ENCODE measurements at places on chromosomes 16 and 17. TPM values are rescaled to one million over a fixed set of nuclear protein-coding genes. Genes with fewer than 3 reads are reported as not detected.

Gene MRPL10
- total RNA-seq: 23.9 TPM

Gene RHBDF1
- 24.9 TPM for total RNA-seq

Gene SLC16A11
- total RNA-seq: 0.78 TPM

Gene NPIPB8
- not detected for total RNA-seq

Gene PNMT
- total RNA-seq: not detected

Gene CCDC78
- 1.4 TPM for total RNA-seq

Gene KRTAP1-1
- total RNA-seq: not detected

Gene CDC6
- 41.3 TPM for total RNA-seq

Gene TBC1D3B
- total RNA-seq: 0.86 TPM

Gene IRX6
- not detected for total RNA-seq

Gene RNF222
- not detected for total RNA-seq

Gene AOC3
- total RNA-seq: 0.04 TPM

Gene TELO2
- 19.1 TPM for total RNA-seq

Gene KRT36
- not detected for total RNA-seq

Gene DPEP3
- total RNA-seq: not detected

Gene SLFN14
- not detected for total RNA-seq

Gene FAM222B
- 3.4 TPM for total RNA-seq

Gene TBC1D28
- total RNA-seq: not detected

Gene KRT40
- not detected for total RNA-seq

Gene CDRT15
- total RNA-seq: not detected

Gene PPM1E
- 0.28 TPM for total RNA-seq

Gene LAT
- total RNA-seq: 0.18 TPM

Gene HS3ST3B1
- total RNA-seq: 0.13 TPM

Gene KRT39
- total RNA-seq: not detected

Gene OR3A3
- total RNA-seq: not detected

Gene CSH2
- not detected for total RNA-seq

Gene EFCAB5
- total RNA-seq: 0.26 TPM

Gene KCNG4
- total RNA-seq: not detected

Gene CES5A
- total RNA-seq: not detected

Gene GCGR
- total RNA-seq: not detected

Gene ACSM2A
- total RNA-seq: not detected

Gene RSL1D1
- 63.6 TPM for total RNA-seq

Gene SMIM36
- total RNA-seq: not detected

Gene HEATR9
- total RNA-seq: not detected

Gene GNAO1
- total RNA-seq: not detected

Gene PRAC2
- total RNA-seq: not detected

Gene BCAR1
- 122 TPM for total RNA-seq

Gene SLC43A2
- total RNA-seq: 29.5 TPM

Gene FOXF1
- total RNA-seq: 0.11 TPM

Gene GP1BA
- total RNA-seq: not detected

Gene PRDM7
- not detected for total RNA-seq

Gene TEKT5
- not detected for total RNA-seq

Gene ANKFY1
- 28.0 TPM for total RNA-seq

Gene RNU2-1
- not detected for total RNA-seq

Gene VPS4A
- 51.5 TPM for total RNA-seq

Gene CD300E
- total RNA-seq: not detected

Gene C17orf78
- total RNA-seq: not detected

Gene CCL15
- not detected for total RNA-seq

Gene KRT33A
- total RNA-seq: not detected
